Esophagus muscularis mucosa (tissue), 4 donors: ENCODE measurements at places on chromosomes 1 and 21.

GRCh38 chr1:241453732-241454131, 65.8 kb downstream of the FH start:
- DNase-seq = peak; percentile 14

- DNase-seq = no peak
Observed at GRCh38 chr1:19087017-19087736, 122.9 kb downstream of the UBR4 start.

DNA sequence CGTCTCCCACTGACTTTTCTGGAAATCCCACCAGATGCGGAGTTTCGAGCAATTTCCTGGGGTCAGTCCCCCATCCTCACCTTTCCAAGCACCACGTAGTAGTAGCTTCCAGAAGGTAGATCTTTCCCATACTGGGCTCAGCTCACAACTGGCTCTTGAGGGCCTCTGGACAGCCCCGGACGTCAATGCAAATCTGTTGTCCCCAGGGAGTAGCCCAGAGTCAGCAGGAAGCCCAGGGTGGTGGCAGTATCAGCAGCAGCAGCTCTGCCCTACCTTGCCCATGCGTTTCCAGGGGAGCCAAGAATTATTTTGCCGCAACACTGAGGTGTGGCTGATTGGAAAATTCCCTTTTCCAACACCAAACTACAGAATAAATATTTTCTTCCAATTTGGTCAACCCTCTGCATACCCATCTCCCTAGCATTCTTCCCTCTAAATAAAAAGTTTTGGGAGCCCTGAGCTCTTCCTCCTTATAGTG, 70.3 kb downstream of the CD46 start:
- no peak for DNase-seq

- no peak for DNase-seq
Observed at GRCh38 chr1:11039351-11040104, 7.5 kb downstream of the MASP2 start.

GRCh38 chr1:243979396-243979795, 71.7 kb upstream of the ZBTB18 start:
- no peak for DNase-seq

GRCh38 chr21:33975548-33976081, 60.0 kb upstream of the ATP5PO start:
- no peak for DNase-seq

- no peak for DNase-seq
Observed at GRCh38 chr1:25355841-25356395, 17.8 kb downstream of the TMEM50A start.

DNA sequence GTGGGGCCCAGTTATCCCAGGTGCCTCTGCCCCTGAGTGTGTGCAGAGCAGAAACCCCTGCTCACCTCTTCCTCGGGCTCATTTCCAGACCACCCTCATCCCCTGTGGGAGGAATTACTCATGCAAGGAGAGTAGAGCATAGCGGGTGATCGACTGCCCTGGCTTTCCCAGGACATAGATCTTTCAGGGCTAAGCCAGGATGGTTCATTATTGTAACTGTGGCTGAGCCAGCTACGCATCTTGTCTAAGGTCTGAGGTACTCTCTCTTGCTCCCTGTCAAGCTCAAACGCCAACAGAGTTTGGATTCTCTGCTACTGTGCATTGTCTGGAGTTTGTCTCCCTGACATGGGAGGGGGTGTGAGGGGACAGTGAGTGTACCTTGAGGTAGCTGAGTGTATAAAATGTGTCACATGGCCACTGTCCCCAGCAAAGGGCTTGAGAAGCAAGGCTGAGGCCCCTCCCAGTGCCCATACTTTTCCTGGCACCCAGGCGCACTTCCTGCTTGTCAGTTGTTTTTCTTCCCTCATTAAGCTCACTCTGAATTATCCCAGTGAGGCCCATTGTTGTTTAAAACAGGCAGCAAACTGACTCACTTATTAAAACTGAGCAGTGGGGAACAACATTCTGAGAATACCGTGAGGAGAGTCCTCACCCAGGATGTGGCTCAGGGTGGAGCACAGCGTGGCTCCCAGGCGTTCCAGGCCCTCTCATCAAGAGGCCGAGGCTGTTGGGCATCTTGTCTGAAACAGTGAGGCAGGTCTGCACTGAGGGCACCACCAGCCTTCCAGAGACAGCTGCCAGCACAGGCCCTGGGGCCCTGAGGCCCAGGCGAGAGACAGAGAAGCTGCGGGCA, 92.9 kb downstream of the LAMC2 start:
- no peak for DNase-seq

- DNase-seq = peak; percentile 95
Observed at GRCh38 chr21:36135391-36136102, 668 bp downstream of the CBR3 start.

GRCh38 chr1:32724678-32725614, 22.4 kb upstream of the SYNC start:
- DNase-seq = no peak

- DNase-seq = no peak
Observed at GRCh38 chr1:1847061-1847850, 43.6 kb downstream of the GNB1 start.

DNA sequence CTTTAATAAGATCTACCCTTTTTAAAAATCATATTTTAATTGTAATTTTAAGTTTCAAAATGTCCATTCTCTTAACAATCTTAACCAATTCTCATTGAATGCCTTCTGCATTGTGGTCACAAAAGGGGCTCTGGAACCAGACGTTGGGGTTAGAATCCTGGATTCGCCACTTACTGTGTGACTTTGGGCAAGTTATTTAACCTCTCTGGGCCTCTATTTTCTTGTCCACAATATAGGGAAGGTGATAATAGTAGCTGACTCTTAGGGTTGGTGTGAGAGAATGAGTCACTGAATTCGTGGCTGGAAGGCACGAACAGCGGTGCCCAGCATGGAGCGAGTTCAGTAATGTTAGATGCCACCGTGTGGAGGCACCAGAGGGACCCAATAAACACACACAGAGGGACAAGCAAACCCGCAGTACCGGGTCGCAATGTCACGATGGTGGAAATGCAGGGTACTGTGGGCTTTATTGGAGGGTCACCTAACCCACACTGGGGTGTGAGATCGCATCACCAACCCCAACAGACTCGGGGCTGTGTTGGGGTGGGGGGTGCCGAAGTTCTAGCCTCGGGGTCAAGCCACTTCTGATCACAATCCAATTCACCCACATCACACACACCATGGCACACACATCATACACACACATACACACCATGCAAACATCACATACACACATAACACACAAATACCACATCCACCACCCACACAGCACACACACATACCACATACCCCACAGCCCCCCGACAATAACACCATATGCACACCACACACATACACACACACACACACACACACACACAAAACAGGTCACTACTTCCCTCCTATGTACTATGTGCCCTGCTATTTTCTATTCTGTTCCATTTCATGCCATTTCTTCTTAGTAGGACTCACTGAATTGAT, 27.0 kb upstream of the IFNAR2 start:
- peak; percentile 39 for DNase-seq

DNA sequence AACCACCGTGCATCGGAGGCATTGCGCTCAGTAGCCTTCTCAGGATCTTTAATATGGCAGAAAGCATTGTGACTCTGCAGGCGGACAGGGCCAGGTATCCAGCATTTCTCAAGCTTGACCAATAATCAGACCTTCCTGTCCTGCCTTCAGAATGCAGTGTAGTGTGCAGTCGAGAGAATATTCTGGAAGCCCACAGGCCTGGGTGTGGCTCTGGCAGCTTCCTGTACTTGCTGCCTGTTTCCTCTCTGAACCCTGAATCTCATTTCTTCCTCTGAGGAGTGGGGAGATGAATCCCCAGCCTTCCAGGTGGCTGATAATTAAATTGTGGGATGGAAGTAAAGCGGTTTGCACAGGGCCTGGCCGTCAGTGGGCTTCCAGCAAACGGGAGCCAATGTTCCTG, 42.3 kb downstream of the ACTL8 start:
- DNase-seq = no peak

DNA sequence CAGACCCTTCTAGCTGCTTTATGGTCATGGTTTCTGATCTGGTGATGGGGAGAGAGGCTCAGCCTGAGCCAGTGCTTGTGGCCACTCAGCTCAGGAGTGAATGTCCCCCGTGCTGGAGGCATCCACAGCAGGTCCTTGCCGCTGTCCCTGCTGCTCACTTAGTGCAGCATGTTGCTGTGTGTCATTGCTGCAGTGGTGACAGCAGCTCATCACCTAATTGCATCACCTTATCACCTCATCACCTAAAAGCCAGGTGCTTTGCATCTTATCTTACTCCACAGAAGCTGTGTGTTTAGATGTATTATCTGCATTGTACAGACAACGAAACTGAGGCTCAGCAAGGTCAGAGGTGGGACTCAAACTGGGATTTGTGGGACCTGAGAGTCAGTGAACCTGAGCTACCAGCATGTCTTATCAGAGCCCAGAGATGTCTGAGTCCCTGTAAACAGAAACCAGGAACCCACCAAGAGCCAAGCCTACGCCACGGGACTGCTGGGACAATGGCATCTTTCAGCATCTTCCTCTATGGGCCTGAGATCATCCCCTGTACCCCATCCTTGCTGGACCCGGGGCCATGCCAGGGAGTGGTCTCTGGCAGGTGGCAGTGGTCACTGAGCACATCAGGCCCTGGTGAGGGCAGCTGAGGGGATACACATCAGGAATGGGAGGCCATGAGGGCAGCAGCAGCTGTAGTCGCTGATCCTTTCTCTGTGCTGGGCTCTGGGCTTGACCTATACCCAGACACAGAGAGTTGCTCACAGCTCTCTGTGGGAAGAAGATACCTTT, 6.5 kb downstream of the PODN start:
- DNase-seq = no peak

GRCh38 chr1:169121146-169121923, 14.8 kb downstream of the ATP1B1 start:
- no peak for DNase-seq
